ENCODE measurements at places on chromosomes 13 and 19. TPM values are rescaled to one million over a fixed set of nuclear protein-coding genes. Genes with fewer than 3 reads are reported as not detected.
A peak's percentile ranks its signal among the peaks of the same experiment; 100 is the strongest.

DNA sequence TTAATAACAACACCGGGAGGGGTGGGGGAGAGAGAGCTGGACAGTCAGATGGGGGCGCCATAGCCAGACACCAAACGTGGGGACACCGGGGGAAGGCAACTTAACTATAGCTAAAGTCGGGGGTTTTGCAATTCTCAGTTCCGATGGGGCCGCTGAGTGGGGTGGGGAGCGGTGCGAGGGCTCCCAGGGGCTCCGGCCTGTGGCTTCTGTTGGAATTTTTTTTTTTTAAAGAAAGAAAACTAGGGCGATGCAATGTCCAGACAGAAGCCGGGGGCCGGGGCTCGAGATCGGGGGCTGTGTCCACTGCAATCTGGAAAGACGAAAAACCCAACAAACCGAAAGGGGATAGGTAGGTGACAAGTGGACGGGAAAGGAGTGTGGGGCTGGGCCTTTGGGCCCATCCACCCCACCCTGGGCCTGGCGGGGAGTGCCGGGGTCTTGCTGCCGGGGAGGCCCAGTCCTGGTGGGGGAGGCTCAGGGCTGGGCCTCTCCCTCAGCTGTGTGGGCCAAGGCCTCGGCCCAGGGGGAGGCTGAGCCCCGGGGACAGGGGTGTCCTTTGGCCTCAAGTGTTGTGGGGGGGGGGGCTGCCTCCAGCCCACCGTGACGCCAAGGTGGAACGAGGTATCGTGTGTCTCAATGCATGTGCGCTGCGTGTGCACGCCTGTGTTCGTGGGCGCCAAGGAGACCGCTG is 17.3 kb downstream of the PRKCSH start:
- no peak for DNase-seq

GRCh38 chr19:42095814-42096230 is 19.9 kb downstream of the ZNF574 start:
- DNase-seq, result no peak

GRCh38 chr19:43798546-43799409 is 3.5 kb downstream of the LYPD5 start:
- peak; percentile 39 for DNase-seq

- DNase-seq, result no peak
Measured at GRCh38 chr19:16579381-16579780, 7.2 kb upstream of the SLC35E1 start.

DNA sequence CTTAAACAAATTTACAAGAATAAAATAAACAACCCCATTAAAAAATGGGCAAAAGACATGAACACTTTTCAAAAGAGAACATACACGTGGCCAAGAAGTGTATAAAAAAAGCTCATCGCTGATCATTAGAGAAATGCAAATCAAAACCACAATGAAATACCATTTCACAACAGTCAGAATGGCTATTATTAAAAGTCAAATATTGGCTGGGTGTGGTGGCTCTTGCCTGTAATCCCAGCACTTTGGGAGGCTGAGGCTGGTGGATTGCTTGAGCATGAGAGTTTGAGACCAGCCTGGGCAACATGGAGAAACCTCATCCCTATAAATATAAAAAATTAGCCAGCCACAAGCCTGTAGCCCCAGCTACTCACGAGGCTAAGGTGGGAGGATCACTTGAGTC is 89.9 kb downstream of the UBL3 start:
- DNase-seq, result no peak

GRCh38 chr13:103315711-103316110 is 249.5 kb upstream of the SLC10A2 start:
- DNase-seq, result no peak

- no peak for DNase-seq
Measured at GRCh38 chr19:33366897-33367296, 6.6 kb upstream of the CEBPG start.

GRCh38 chr13:84591444-84591843 is 709.2 kb upstream of the SLITRK1 start:
- no peak for DNase-seq

DNA sequence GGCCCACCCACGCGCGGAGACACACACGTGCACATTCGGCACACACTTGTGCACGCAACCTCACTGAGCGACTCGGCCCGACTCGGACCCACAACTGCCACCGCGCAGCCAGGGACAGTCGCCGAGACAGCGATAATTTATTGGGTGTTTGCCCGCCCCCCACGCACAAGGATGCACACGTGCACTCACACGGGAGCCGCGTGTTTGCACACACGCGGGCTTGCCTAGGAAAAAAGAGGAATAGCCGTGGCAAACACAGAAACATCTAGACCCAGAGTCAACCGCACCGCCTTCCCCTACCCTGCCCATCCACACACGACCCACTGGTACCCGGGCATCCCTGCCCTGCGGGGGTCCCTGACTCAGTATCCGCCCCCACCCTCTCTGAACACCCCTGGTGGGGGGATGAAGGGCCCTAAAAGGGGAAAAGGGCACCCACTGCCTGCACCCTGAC is 1.1 kb upstream of the SSBP4 start:
- no peak for DNase-seq

- DNase-seq, result no peak
Measured at GRCh38 chr19:40274585-40275544, 10.3 kb downstream of the AKT2 start.

- DNase-seq, result no peak
Measured at GRCh38 chr13:104898484-104898883, 1637.0 kb downstream of the EFNB2 start.

DNA sequence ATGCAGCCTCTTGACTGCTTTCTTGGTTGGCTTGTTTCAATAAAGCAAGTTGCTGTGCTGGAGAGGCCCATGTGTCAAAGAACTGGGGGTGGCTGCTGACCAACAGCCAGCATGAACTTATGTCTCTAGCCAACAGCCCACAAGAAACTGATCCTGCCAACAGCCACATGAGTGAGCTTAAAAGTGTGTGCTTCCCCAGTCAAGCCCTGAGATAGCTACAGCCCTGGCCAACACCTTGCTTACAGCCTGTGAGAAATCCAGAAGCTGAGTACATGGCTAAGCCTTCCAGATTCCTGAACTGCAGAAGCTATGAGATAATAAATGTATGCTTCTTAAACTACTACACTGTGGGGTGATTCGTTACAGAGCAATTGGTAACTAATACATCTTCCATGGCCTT is 38.9 kb upstream of the IPO5 start:
- no peak for DNase-seq

DNA sequence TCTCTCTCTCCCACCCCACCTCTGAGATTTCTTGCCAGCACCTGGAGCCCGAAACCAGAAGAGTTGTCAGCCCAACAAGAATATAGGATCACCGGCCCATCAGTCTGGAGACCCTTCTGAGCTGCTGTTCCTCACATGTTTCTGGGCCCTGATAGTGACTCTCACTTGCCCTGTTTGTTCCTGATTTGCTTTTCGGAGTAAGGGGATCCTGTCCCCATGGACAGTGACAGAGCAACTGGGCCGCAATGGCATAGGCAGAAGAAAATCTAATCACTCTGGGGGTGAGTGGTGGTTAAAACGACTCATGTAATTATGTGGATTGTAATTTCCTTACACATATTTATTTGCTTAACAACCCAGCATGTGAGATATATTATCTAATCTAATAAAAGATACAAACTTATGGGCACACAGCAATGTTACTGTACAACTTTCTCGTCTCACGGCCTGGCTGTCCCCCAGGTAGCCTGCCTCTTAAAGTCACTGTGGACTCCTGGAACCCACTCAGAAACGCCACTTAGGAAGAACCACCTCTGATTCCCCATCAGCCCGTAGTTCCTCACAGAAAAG is 663 bp upstream of the SMAD9 start:
- DNase-seq, result no peak

GRCh38 chr19:5997371-5997770 is 19.4 kb upstream of the RANBP3 start:
- DNase-seq, result no peak

- no peak for DNase-seq
Measured at GRCh38 chr13:74024856-74025255, 109.3 kb downstream of the KLF12 start.

DNA sequence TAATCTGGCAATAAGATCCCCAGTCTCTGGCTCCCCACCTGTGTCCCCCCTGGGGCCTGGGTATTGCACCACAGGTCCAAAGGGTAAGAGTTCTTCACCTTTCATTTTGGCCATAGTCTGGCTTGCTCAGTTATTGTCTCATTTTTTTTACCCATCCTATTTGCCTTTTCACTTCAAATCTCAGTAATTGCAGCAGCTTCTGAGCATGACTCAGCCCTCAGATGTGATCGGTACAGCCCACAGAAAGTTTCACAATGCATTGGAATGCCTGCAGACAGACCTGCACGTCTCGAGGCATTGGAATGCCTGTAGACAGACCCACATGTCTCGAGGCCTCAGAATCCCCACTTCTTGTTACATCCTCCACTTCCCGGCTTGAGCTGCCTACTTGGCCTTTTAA is 173.6 kb downstream of the NUFIP1 start:
- DNase-seq, result peak; percentile 52

DNA sequence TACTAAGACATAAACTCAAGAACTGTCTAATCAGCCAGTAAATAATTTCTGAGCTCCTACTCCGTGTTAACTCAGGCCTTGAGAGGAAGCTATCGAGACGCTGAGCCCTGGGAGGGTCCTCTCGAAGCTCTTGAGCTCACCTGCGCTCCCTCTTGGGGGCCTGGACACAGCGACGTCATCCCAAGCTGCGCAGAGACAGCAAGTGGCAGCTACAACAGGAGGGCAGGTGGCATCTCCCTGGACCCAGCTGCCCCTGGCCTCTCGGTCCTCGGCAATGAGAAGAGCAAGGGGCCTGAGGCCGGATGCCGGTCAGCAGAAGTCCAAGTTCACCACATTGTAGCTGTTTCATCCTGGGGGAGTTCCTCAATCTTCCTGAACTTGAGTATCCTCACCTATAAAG is 30.5 kb upstream of the TUBGCP3 start:
- DNase-seq, result no peak

GRCh38 chr19:42466521-42467182 is 23.9 kb upstream of the CXCL17 start:
- DNase-seq, result peak; percentile 26

DNA sequence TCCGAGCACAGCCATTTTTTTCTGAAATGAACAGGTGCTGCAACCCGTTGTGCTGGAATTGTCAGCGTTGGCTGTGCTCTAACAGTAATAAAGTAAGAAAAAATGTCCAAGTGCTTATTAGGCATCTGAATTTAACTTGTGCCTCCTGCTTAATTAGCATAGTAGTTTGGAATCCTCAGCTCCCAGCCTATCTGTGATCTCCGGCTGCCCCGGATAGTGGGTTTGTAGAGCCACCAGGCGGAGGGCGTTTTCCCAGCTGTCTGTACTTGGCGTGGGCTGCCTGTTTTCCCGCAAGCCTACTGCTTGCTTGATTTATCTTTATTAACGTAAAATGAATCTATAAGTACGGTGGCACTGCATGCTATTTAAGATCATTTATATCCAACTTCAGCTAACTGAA is 137.9 kb downstream of the MTUS2 start:
- no peak for DNase-seq

GRCh38 chr19:16586991-16587832 is 15.0 kb upstream of the SLC35E1 start:
- DNase-seq, result no peak

- DNase-seq, result no peak
Measured at GRCh38 chr19:38265921-38266429, 1.6 kb downstream of the SPINT2 start.

- peak; percentile 91 for DNase-seq
Measured at GRCh38 chr19:13839130-13839937, 37.6 kb upstream of the NANOS3 start.

DNA sequence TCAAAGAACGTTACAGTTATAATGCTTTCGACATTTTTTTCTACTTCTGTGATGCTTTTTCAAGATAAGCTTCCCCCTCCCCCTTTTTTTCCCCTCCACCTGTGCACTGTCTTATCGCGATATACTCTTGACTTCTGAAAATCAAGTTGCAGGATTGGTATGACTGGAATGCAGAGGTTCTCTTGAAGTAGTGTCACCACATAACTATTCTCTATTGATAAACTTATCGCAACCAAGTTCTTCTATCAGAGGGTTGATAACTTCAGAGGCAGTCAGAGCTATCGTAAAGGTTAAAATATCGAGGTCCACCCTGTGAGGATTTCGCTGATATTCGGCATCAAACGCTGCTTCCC is 820 bp downstream of the EID2 start:
- DNase-seq, result no peak

DNA sequence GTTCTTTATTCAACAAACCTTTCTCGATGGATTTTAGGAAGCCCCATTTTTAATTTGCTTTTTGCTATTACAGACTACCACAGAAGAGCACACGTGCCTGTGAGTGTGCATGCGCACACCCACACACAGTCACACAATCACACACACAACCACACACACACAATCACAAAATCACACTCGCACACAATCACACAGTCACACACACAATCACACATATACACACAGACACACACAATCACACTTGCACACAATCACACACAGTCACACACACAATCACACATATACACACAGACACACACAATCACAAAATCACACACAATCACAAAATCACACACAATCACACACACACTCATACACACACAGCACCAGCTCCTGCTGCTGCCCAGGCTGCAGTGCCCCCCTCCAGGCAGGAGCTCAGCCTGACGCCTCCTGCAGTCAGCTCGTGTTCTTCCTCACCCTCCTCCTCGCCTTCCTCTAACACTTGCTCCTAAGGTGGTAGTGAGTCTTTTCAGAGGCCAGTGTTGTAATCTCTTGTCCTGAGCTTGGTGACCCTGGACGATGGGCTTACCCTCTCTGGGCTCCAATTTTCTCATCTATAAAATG is 125.0 kb upstream of the SOX1 start:
- no peak for DNase-seq

DNA sequence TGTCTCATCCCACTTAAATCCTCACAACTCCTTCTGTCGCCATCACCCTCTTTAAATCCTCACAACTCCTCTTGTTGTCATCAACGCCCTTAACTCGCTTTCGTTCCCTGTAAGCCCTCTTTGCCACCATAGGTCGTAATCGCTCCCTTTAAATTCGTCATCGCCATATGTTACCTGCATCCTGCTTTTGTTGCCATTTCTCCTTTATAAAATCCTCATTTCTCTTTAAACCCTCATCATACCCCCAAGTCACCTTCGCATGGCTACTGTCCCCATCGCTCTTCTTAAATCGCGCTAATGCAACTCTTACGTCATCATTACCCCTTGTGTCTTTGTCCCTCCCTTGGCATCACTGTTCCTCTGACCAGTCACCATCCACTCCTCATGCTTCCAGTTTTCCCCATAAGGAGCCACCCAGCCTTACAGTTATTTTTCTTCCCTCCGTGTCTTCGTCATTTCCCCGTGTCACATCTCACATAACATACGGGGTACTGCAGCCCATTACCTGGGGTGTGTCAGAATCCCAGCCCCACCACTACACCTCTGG is 539 bp downstream of the PLD3 start:
- peak; percentile 49 for DNase-seq

Gene SIGLEC14
- total RNA-seq, result not detected

Gene ATXN8OS
- not detected for total RNA-seq

Gene ZNF562
- 35.9 TPM for total RNA-seq

Gene MUC16
- not detected for total RNA-seq

Gene ZNF772
- total RNA-seq, result 19.4 TPM

Gene NCAN
- not detected for total RNA-seq

Gene AP1M2
- 2.5 TPM for total RNA-seq

Gene ERICH6B
- not detected for total RNA-seq

Gene ALKBH6
- 27.7 TPM for total RNA-seq

Gene ZSCAN4
- not detected for total RNA-seq

Gene METTL21C
- not detected for total RNA-seq

Gene BORA
- total RNA-seq, result 17.4 TPM

Gene ZGLP1
- total RNA-seq, result 7.2 TPM

Gene DOCK9
- 4.5 TPM for total RNA-seq
